ENCODE measurements at places on chromosomes 12 and 14.

GRCh38 chr12:50918584-50919316 is 33.6 kb upstream of the HIGD1C start:
- no peak for ATAC-seq

DNA sequence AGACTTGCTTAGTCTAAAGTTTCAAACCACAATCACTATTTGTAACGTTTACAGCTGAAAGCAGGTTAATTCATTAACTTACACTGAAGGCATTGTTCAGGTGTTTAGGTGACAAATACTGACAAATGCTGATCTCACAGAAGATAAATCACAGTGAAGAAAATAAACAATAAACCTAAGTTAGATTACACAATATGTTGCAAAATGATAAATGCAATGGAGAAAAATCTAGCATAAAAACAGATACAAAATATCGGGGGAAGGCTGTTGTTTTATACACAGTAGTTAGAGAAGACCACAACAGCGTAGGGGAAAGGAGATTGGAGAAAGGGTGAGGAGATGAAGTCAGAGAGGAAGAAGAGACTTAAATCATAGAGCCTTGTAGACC is 3.0 kb downstream of the SCAF11 start:
- ATAC-seq = no peak

DNA sequence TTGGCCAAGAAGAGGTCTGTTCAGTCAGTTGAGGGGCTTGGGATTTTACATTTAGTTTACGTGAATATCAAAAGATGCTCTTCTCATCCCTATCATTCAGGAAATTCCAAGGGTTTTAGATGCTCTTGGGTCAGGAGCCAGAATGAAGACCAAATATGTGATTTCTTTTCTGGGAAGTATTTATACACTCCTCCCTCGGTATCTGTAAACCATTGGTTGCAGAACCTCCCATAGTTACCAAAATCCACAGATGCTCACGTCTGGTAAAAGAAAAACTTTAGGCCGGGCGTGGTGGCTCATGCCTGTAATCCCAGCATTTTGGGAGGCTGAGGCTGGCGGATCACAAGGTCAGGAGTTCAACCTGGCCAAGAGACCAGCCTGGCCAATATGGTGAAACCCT is 75.9 kb downstream of the TNFAIP2 start:
- peak; percentile 83 for ATAC-seq

GRCh38 chr12:89695830-89696229 is 12.8 kb downstream of the ATP2B1 start:
- no peak for ATAC-seq

DNA sequence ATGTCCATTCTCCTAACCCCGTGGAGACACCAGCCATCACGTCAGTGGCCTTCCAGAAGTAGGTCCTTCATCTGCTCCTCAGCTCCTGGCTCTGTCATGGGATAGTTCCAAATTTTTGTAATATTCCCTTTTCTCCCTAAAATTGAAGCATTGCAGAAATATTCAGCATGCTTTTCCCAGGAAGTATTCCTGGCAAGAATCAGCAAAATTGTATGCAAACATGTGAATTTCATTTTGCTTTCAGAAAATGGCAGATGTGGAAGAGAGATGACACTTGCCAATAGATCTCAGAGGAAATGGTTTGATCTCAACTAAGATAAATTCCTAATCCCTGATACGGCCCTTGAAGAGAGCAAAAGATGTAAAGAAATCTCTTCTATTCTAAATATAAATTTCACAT is 298.9 kb downstream of the ITPR2 start:
- ATAC-seq = no peak

DNA sequence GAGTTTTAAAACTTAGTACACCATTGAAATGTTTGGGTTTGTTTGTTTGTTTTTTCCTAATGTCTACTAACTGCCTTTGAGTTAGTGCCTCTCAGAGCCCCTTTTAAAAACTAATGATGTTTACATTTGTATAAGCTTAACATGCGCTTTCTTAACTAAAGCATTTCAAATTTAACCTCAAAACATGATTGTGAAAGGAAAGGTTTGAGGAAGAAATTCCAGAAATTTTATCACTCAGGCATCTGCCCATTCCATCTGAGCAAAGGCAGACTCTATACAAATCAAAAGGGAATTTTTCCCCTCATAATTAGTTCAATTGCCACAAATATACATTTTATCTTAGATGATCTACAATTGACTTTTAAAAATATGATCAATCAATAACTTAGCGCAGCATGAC is 230.7 kb upstream of the CAND1 start:
- no peak for ATAC-seq

DNA sequence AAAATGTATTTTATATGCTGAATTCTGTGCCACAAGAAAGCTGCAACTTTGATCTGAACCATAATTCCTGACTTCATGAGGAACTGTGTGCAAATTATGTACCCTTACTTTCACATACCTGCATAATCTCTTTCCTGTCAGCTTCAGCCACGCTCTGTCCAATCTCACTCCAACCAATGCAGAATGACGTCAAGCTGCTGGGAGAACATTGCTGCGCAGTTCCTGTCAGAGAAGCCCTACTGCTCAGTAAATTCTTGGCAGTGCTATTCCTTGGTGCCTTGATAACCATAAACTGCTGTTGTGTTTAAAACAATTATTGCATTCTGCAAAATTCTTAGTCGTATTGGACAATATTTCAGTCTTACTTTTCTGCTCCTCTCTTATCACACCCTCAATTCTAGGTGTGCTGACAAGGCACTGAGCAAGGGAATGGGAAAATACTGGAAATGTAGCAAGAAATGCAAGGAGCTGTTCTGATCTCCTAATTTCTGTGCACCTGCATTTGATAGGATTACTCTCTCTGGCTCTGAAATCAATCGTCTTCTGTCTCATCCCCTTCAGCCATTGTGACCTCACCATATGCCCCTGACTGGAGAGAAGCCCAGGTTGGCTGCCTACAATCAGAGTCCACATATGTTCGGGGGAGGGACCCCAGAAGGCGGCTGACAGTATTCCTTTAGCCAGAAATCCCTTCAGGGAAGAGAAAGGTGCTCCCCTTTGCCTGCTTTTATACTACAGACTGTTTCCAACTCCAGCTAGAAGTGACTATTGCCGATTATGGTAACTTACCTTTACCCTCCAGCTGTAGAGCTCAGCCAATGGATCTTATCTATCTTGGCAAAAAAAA is 274.9 kb upstream of the NOVA1 start:
- peak; percentile 71 for ATAC-seq

DNA sequence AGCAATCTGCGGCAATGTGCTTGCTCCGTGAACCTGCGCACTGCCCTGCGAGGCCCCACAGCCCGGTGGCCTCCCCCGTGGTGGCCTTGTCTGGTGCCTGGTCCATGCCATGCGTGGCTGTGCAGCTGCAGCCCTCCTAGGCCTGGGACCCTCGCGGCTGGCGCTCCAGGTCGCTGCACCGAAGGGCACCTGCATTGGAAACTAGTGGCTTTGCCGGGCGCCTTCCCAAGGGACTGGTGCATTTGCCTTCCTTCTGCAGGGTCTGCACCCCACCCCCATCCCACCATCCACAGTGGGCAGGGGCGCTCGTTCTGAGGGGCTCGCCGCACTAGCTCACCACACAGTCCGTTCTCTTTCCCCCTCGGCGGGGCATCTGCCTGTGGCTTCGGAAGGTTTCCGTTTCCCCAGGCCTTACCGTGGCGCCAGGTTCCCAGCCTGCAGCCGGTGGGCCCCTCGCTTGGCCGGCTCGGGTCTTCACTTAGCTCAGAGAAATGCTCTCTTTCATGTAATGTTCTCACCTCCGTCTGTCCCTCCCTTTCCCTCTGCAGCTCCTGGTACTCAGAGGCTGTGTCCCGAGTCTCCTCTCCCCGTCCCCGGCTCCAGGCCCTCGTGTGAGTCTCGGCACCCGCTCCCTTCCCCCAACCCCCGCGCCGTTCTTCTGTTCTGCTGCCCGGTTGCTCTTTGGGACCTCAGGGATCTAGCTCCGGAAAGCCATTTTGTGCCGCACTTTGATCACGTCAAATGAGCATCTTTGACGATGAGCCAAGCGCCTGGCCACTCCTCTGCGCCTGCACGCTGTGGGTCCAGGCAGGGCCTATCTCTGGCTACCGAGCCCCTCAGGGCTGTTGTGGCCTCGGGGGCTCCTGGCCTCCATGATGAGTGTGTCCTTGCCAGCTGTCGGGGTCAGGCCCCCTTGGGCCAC is 31.9 kb downstream of the JAG2 start:
- no peak for ATAC-seq

DNA sequence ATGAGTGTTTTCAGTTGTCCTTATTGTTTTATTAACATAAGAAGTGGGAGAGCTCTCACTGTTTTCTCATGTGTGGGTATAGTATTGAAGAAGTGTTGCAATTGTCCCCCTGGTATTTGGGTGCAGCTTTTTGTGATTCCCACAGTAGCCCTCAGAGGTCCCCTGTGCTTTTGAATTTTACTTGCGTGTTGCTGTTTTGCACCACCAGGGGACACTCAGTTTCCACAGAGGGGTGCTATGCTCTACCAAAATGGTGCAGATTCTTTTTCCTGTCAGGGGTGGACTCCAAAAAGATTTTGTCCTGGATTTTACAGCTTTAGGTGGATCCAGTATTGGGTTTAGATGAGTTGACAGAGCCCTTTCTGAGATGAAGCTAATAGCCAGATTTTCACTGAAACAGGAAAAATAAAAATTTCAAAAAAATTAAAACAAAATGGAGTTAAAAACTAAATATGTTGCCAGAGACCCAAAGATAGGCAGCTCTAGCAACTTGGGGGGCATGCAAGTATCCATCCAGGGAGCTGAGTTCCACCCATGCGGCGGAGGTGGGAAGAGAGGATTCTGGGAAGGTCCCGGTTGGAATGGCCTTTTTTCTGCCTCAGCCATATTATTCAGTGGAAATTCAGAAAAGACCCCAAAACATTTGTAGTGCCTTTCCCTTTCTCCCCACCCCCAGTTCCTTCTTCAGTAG is 50.2 kb downstream of the TTLL5 start:
- peak; percentile 44 for ATAC-seq

GRCh38 chr12:105330931-105331804 is 677 bp downstream of the C12orf75 start:
- ATAC-seq = peak; percentile 40

DNA sequence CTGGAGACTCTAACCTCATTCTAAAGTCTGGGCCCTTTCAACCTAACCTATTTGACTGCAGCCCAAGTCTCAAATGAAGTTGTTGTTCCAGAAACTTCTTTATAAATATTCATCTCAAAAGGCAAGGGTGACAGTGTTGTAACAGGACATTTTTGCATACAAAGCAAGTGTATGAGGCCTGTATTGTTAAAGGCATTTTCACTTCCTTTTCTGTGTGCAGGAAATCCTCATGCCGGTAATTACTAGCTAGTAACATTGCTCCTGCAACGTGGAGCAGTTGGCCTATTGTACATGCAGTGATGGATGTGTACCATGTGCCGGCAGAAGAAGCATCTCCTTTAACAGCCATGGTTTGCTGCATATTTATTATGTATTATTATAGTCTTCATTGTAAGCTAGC is 156.5 kb upstream of the RMST start:
- no peak for ATAC-seq

DNA sequence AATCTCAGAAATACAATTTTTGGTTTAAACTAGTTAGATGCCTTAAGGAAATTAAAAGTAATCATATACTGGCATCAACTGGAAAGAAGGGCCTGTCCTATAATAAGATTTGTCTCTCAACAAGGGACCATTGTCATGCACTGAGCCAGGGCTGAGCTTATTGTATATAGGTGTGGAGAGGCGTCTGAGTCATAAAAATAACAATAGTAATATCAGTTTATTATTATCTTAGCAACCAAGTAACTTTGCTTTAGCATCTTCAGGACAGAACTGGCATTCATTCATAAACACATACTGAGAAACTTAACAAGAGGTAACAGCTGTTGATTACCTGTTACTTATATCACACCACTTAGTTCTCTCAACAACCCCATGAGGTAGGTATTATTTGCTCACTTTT is 7.1 kb downstream of the KRT75 start:
- no peak for ATAC-seq

- no peak for ATAC-seq
These were observed 2.8 kb upstream of the AAAS start for GRCh38 chr12:53324113-53324778.

GRCh38 chr12:123056053-123056452 is 75.6 kb downstream of the ARL6IP4 start:
- ATAC-seq = no peak

GRCh38 chr12:41932470-41932991 is 212.1 kb downstream of the GXYLT1 start:
- peak; percentile 86 for ATAC-seq

- no peak for ATAC-seq
These were observed 4.2 kb downstream of the RARG start for GRCh38 chr12:53227836-53228235.

GRCh38 chr14:92427096-92427495 is 86.5 kb upstream of the RIN3 start:
- ATAC-seq = no peak

DNA sequence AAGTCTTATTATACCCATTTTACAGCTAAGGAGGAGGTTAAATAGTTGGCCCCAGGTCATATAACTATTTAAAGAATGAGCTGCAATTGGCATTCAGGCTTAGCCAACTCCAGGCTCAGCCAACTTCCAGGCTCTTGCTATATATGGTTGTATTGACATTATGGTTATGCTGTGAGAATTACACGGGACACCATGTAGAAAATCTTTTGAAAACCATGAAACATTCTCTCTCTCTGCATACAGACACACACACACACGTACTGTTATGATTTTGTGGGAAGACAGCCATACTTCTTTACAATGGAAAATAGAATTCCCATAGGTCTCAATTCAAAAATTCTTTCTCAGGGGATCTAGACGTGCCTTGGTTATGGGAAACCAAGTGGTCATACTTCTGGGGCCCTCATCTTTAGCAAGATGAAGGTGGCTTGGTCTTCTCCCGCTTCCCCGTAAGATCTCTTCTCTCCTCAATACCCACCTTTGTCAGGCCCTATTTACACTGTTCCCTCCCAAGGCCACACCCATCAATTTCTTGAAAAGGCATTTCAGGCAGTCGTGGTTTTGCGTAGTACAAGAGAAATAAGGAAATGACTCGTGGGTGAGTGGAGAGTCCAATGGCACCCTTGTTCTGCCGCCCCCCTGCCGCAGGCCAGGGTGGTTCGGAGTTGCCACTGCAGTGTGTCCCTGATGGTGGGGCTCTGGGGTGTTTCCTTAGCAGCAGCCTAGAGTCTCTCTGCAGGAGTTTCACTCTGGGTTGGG is 10.0 kb upstream of the GPRC5A start:
- ATAC-seq = no peak

- ATAC-seq = no peak
These were observed 64.0 kb downstream of the NUMB start for GRCh38 chr14:73394317-73394716.

DNA sequence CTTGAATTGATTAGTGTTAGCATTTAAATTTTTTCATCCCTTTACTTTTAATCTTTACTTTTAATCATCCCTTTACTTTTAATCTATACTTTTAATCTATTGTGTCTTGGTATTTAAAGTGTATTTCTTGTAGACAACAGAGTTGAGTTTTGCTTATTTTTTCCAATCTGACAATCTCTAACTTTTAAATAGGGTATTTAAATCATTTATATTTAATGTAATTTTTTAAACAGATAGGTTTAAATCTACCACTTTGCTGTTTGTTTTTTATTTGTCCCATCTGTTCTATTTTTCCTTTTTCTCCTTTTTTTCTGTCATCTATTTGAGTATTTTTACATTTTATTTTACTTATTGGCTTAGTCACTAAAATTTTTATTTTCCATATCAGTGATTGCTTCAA is 68.3 kb downstream of the TTC7B start:
- no peak for ATAC-seq
